ENCODE measurements at places on chromosomes 3 and 15.

- DNase-seq, result no peak
Measured at GRCh38 chr3:23966328-23966727, 21.2 kb downstream of the NR1D2 start.

GRCh38 chr3:19543212-19543841 is 390.7 kb downstream of the EFHB start:
- peak; percentile 63 for DNase-seq

DNA sequence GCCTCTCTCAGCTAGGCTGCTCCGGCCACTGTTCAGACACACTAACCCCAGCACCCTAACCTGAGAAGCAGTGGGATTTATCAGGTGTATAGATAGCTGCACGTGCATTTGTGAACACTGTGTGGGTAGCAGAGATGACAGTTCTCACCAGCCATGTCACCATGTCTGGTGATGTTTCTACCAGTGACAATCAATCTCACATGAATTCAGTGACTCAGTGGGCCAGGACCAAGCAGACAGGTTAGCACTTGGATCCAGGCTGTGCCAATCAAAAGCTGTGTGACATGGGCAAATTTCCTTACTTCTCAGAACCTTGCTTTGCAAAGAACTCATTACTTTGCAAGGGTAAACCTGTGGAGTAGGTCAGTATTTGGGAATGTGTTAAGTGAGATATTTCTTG is 65.3 kb upstream of the GATM start:
- no peak for DNase-seq

GRCh38 chr15:64070965-64071851 is 22.4 kb downstream of the CIAO2A start:
- no peak for DNase-seq

GRCh38 chr3:107308716-107309115 is 68.5 kb upstream of the CCDC54 start:
- no peak for DNase-seq

DNA sequence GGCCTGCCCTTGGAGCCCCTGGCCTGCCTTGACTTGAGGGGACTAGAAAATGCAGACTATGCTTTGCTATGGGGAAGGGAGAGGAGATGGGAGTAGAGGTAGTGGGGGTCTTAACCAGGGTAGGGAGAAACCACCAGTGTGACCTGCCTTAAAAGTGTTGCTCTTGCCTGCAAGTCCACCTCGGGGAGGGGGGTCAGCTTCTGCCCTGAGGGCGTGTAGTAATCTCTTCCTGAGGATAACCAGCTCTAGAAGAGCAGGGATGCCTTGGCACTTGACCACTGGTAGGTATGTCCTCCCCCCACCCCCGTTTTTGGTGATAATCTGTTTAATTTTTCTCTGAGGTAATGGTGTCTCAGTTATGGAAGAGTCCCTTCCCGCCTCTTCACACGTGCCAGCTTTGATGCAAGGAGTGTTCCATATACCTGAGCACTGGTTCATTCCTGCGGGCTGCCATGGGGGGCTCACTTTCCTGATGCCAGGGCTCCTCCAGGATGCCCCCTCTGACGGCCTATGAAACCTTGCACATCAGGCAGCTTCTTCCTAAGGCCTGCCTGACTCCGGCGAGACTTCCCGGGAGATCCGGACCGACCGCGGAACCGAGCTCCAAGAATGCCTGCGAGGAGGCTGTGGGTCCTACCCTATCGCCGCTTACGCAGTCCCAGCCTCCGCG is 780 bp upstream of the P4HTM start:
- DNase-seq, result peak; percentile 41

- DNase-seq, result no peak
Measured at GRCh38 chr3:9196020-9196419, 53.4 kb downstream of the SRGAP3 start.

DNA sequence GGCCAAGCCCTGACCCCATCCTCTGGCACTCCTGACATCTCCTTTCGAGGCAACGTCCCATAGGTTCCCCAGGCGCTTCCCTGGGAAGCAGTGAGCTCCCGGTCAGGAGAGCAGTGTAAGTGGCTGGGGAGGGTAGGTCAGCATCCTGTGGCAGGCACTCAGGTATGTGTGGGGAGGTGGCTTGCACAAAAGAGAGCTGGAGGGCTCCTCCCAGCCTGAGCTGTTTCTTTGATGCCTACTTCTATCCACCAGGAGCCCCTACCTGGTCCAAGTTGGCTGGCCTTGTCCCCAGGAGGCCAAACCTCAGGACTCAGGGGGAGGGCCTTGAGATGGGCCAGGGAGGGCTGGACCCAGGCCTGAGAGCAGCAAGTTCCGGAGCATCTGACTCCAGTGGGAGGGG is 31.7 kb upstream of the LINGO1 start:
- DNase-seq, result no peak

DNA sequence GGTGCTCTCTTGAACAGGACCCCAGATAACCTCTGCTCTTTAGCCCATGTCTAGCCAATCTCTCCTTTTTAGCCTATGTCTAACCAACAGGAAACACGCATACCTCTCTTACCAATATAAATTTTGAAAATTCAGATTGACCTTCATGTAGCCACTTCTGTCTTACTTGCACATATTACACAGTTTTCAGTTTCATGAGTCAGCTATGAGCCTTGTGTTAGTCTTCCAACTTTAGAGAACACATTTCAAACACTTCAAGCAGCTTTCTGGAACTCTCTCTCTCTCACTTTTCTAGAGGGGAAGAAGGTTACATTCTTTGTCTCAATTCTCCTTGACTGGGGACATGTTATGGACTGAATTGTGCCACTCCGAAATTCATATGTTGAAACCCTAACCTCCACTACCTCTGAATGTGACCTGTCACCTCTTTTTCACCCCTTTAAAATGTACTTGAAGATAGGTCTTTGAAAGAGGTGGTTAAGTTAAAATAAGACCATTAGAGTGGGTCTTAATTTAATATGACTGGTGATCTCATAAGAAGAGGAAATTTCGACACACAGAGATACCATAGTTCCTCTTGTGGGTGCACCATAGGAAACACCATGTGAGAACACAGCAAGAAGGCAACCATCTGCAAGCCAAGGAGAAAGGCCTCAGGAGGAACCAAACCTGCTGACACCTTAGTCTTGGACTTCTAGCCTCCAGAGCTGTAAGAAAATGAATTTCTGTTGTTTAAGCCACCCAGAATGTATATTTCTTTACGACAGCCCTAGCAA is 480.3 kb upstream of the ALCAM start:
- DNase-seq, result peak; percentile 44
